Smooth muscle cell of the brain vasculature (primary cell): ENCODE measurements at places on chromosomes 6 and 20.

DNA sequence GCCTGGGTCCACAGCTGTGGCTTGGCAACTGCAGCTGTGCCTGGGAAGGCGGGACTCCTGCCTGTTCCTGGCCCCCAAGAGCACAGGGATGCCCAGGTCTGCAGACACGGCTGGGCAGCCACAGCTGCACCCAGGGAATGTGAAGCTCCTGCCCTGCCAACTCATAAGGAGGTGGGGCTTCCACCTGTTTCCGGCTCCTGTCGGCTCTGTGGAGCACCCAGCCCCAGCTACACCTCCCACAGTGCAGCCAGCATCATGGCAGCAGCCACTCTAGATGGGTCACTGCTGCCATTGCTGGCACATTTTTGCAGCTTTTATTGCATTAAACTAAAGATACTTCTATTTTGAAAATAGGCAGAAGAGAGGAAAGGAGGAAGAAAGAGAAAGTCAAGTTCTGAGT is 207.9 kb downstream of the SAMD5 start:
- DNase-seq = no peak

GRCh38 chr6:40517654-40518053 is 69.5 kb downstream of the LRFN2 start:
- DNase-seq = no peak

DNA sequence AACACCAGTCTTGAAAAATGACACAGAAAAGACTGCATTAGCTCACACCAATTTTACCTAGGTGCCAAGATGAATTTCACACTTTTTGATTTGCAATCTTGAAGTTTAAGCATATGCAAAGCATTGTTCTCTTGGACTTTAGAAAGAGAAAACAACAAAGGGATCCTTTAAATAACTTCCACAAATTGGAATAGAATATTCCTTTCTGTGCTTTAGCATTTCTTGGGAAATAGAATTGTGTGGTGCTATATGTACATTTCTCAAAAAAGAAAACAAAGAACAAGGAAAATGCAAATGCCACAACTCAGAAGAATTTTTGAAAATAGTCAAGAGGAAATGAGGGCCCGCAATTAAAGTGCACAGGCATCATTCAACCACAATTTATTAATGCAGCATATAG is 17.0 kb downstream of the HTR1B start:
- no peak for DNase-seq

DNA sequence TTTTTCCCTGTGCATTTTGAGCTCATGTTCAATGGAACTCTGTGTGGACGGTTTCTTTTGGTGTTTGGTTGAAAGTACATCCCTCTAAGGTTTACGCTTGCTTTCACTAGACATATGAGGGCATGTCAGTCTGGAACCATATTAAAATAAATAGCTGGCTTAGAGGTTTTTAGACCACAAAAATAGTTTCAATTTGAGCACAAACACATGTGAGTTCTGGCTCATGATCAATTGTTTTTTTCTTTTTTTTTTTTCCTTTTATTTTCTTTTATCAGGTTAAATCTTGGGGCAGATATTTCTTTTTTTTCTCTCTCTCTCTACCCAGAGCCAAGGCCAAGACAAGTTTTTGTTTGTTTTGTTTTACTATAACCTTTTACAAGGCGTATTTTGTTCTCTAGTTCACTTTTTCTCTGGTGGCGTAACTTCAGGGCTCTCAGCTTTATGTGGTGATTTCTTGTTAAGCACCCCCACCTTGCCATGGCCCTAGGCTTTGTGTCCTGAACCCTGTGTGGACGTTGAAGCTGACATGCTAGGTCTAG is 92.9 kb downstream of the SHLD1 start:
- no peak for DNase-seq

- no peak for DNase-seq
These were observed 29.5 kb downstream of the KIF25 start for GRCh38 chr6:168026925-168027324.

GRCh38 chr6:680666-681340 is 12.1 kb downstream of the EXOC2 start:
- DNase-seq = no peak

DNA sequence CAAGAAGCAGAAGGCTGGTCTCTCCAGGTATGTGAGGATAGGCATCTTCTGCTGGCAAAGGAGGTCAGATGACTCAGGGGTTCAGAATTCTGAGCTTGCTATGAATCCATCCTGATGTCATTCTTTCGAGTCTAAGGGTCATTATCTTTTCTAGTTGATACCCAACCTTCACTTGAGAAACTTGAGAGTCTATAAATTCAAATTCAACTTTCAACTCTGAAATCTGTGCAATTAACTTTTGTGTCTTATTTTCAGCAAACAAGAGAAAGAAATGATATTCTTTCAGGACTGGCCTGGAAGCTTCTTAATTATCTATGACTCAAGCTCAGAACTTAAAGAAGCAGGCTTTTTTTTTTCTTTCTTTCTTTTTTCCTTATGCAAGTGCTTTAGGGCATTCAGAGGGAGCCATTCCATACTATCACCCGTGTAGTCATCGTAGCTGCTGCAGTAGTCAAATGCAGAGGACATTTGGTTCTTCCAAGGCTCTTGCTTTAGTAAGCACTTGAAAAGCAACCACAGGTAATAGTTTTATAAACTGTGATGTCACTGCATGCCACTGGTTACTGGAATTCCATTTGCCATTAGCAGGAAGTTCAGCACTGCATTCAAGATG is 93.0 kb downstream of the ADTRP start:
- no peak for DNase-seq

- no peak for DNase-seq
These were observed 684.3 kb downstream of the QKI start for GRCh38 chr6:164098857-164099267.

- DNase-seq = no peak
These were observed 1.7 kb upstream of the CNKSR3 start for GRCh38 chr6:154512201-154512600.

GRCh38 chr20:15440049-15440820 is 1102.8 kb upstream of the FLRT3 start:
- no peak for DNase-seq

DNA sequence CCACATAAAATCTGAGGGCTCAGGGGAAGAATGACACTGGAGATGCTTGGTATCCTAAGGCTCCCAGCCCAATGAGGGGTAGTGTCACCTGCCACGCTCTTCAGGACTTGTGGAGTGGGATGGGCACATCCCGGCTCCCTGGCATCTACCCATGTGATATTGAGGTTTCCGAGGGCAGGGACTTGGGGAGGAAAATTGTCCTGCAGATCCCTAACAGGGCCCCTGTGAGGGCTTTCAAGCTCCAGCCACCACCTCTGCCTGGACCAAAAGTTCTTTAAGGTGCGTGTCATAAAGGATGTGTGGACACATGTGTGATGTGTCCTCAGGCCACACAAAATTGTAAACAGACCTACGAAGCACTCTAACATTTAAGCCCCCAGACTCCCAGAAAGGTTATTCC is 2.5 kb downstream of the SCML4 start:
- no peak for DNase-seq

DNA sequence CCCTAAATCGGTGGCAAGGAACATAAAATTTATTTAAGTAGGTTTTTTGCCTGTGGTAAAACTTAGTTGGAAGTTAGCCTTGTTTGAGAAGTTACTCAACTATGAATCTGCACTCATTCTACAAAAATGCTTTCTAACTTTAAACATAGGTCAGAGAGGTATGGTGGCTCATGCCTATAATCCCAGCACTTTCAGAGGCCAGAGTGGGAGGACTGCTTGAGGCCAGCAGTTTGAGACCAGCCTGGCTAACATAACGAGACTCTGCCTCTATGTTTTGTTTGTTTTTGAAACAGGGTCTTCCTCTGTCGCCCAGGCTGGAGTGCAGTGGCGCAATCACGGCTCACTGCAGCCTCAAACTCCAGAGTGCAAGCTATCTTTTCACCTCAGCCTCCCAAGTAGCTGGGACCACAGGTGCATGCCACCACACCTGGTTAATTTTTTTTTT is 16.2 kb downstream of the USP49 start:
- DNase-seq = no peak

GRCh38 chr6:74798302-74798701 is 407.6 kb downstream of the COL12A1 start:
- no peak for DNase-seq

- DNase-seq = no peak
These were observed 99.2 kb upstream of the RPS6KA2 start for GRCh38 chr6:166726201-166726600.

DNA sequence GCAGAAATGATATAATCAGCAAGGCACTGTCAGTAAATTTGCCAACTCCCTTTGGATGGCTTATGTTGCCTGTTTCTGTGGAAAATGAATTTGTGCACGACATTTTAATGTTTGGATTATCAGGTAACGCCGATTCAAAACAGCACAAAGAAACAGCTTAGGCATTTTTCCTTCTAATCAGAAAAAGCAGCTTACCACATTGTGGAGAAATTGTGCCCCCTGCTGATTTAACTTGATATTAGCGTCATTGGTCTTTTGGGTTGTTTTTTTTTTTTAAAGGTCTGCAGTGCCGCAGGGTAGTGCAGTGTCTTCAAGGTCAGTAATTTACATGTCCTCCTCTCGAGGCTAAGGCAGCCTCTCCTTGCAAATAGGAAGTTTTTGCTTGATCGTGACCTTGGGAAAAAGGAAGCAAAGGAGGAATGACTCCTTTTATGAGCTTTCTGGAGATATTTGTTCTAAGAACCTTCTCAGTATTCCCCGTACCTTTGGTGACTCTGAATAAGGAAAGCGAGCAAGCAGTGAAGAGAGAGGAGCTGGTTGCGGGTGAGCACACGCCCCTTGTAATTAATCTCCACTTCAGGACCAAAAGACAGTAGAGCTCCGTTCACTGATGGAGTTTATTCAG is 79.1 kb downstream of the ELOVL4 start:
- peak; percentile 24 for DNase-seq

- DNase-seq = no peak
These were observed 55.5 kb downstream of the PRDM1 start for GRCh38 chr6:106141441-106142237.

DNA sequence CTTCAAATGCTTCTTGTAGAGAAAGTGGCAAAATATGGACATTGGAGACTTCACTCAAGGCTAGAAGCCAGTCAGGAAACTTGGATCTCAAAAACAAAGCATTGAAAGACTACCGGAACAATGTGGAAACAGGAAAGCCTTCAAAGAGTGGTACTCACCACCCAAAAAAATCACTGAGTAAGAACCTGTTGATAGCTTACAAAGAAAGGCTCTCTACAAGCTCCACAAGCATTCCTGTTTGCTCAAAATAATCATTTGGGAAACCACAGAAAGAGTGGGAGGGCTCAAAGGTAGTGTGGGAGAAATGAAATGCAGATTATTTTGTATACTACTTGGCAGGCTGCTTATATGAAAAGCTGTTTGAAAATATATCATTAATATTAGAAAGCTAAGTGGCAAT is 9.5 kb upstream of the DST start:
- no peak for DNase-seq

DNA sequence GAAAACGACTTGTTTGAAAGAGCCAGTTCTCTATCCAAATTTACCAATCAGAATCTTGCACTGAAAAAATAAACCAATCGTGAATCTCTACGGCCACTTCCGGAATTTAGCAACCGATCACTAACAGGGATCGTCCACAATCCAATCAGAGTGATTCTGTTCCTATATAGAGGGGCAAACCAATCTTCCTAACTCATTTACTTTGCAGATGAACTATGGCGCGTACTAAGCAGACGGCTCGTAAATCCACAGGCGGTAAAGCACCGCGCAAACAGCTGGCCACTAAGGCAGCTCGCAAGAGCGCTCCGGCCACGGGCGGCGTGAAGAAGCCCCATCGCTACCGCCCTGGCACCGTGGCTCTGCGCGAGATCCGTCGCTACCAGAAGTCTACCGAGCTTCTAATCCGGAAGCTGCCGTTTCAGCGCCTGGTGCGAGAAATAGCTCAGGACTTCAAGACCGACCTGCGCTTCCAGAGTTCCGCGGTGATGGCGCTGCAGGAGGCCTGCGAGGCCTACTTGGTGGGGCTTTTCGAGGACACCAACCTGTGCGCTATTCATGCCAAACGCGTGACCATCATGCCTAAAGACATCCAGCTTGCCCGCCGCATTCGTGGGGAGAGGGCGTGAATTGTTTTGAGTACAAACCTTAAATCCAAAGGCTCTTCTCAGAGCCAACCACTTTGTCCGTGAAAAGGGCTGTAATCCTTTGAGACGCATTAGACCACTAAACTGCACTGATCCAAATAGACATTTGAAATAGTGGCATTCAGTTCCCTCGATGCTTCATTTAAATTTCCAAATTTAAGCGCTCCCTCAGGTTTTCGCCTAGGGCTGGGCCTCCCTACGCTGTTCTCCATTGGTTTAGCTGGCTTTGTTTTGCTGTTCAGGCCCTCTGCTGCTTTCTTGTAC is 138.0 kb downstream of the HFE start:
- no peak for DNase-seq

- no peak for DNase-seq
These were observed 56.1 kb upstream of the APCDD1L start for GRCh38 chr20:58571356-58571692.

DNA sequence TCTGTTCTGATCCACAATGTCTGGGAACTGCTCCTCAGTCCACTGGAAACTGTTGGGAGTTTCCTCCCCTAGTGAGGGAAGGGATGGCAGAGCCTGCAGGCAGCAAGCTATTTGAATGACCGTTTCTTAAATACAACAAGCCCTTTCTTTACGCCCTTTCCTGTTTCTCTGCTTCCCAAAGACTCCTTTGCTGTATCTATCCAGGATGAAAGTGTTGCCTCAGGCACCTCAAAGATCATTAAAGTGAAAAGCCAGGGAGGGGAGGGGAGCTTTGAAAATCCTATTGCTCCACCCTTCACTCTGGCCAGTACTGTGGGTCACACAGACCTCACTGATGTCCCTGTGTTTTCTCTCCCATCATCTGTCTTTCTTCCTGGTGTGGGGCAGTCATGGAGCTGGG is 213.1 kb downstream of the RNF144B start:
- no peak for DNase-seq

DNA sequence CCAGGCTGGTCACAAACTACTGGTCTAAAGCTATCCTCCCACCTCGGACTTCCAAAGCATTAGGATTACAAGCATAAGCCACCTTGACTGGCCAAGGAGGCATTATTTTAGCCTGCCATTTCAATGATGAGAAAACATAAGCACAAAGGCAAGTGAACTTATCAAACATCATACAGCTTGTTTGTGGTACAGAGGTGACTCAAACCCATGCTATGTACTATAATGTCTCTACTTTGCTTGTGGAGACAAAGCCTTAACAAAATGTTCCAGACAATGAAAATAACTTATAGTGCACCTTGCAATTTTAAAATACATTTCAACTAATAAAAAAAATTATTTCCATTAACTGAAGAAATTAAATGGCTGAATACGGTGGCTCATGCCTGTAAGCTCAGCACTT is 26.2 kb downstream of the HDAC2 start:
- no peak for DNase-seq

GRCh38 chr20:13422637-13423036 is 201.6 kb downstream of the ISM1 start:
- no peak for DNase-seq

GRCh38 chr6:128111096-128111495 is 210.2 kb upstream of the THEMIS start:
- DNase-seq = no peak

- DNase-seq = no peak
These were observed 74.5 kb downstream of the ALDH8A1 start for GRCh38 chr6:134875367-134875766.

GRCh38 chr20:59141818-59142581 is 21.6 kb upstream of the ZNF831 start:
- no peak for DNase-seq

- no peak for DNase-seq
These were observed 125.2 kb downstream of the TBC1D7 start for GRCh38 chr6:13203145-13203544.
